Stimulated activated CD8-positive, alpha-beta memory T cell treated with anti-CD3 and anti-CD28 coated beads, Interleukin-4, amount 100 ng/mL, for 1 hour (primary cell): ENCODE measurements at places on chromosomes 1 and 21.

GRCh38 chr1:210568631-210569030 is 239.9 kb downstream of the HHAT start:
- DNase-seq = no peak

- no peak for DNase-seq
Measured at GRCh38 chr1:54615531-54616279, 7.6 kb downstream of the FAM151A start.

- no peak for DNase-seq
Measured at GRCh38 chr1:16155537-16156410, at the start of gene EPHA2. EPHA2 (minus strand) TSS chr1:16156069; CDS start chr1:16155932, 137 bp downstream.

DNA sequence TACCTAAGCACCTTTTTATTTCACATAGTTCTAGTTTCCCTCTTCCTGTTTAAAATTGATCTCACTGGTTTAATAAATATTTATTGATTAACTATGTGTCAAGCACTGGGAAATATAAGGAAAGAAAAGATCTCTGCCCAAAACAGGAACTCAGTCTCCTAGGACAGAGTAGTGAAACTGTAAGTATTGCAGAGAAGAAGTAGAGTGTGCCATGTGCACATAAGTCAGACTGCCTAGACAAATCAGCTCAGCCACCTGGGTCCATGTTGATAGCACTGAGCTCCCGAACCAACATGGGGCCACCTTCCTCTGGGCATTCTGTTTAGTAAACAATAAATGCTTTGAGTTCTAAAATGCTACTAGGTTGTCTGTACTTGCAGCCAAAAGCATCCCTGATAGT is 9.8 kb upstream of the SSX2IP start:
- DNase-seq = no peak

- no peak for DNase-seq
Measured at GRCh38 chr1:13965770-13966398, 265.9 kb downstream of the PRDM2 start.

DNA sequence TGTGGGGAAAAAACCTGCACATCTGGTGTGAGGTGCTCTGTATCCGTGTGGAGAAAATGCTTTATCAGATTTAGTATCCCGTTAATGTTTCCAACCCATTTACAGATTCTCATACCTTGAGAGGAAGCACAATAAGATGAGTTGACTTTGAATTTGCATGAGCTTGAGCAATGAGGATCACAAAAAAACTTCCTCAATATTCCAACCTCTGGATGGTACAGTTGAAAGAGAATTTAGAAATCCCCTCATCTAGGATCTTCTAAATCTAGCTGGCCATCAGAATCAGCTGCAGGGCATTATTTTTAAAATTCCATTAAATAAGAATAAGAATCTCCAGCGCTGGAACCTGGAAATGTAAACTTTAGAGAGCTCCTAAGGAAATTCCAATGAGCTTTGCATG is 82.5 kb upstream of the NR5A2 start:
- no peak for DNase-seq

DNA sequence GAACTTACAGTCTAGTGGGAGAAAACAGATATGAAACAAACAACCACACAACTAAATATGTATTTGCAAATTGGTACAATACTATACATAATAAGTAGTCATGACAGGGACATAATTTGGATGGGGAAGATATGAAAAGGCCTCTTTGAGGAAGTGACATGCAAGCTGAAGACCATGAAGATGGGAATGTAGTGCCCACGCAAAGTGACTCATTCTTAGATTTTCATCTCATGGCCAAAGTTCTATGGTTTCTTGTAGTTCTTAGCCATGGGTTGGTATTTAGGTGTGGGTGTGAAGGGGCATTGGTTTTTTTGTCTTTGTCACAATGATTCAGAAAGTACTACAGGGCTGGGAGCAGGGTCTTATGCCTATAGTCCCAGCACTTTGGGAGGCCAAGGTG is 105.4 kb upstream of the FAM78B start:
- DNase-seq = no peak

DNA sequence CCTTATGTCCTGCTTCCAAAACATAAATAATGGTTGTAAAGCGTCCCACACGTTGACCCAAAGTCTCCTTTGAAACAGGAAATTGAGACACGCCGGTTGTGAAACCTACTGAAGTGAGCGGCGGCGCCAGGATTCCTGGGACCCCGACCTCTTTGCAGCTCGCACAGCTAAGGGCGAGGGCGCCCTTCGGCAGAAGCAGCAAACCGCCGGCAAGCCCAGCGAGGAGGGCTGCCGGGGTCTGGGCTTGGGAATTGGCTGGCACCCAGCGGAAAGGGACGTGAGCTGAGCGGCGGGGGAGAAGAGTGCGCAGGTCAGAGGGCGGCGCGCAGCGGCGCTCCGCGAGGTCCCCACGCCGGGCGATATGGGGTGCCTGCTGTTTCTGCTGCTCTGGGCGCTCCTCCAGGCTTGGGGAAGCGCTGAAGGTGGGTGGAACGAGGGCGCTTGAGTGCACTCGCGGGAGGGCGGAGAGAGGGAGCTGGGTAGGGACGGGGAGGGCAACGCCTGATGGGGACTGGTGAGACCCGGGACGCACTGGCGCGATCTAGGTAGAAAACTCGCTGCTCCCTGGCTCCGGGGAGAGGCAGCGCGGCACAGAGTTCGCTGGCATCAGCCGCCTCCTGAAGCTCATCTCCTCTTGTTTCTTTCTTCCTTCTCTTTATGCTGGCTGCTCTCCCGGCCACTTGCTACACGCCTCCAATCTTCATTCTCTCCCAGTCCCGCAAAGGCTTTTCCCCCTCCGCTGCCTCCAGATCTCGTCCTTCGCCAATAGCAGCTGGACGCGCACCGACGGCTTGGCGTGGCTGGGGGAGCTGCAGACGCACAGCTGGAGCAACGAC is at the start of gene CD1D:
Gene CD1D (plus strand): TSS at position 155 of the 836 bp plus-strand sequence. CDS start 207 bp downstream, at position 362.
- no peak for DNase-seq

GRCh38 chr1:227433663-227434341 is 115.5 kb upstream of the CDC42BPA start:
- DNase-seq = no peak

DNA sequence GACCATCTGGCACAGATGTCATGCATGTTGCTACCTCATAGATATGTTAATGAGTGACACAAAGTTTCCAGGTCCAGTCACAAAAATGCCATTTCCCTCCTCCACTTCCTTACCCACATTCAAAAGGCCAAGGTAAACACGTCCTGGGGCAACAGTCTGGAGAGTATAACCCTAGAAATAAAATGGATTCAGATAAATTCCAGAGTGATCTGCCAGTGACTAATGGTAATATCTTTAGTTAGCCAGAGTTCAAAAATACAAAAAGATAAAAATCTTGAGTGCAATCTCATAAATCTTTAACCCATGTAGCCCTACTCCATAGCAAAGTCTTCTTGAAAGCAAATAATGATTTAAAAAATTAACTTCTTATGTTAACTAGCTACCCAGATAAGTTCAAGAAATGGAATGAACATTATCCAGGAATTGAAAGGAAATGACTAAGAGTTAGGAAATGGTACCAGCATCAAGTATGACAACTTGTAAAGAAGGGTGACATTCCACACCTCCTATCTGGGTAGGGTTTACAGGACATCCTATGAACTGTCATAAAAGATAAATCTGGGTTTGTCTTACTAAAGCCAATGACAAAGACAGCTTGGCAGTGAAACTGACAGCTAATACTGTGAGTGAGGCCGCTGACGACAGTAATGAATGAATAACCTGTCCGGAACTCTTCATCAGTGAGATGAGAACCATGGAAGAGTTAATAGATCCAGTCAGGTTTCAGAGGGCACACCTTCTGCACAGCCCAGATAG is 18.1 kb downstream of the RGS2 start:
- no peak for DNase-seq

DNA sequence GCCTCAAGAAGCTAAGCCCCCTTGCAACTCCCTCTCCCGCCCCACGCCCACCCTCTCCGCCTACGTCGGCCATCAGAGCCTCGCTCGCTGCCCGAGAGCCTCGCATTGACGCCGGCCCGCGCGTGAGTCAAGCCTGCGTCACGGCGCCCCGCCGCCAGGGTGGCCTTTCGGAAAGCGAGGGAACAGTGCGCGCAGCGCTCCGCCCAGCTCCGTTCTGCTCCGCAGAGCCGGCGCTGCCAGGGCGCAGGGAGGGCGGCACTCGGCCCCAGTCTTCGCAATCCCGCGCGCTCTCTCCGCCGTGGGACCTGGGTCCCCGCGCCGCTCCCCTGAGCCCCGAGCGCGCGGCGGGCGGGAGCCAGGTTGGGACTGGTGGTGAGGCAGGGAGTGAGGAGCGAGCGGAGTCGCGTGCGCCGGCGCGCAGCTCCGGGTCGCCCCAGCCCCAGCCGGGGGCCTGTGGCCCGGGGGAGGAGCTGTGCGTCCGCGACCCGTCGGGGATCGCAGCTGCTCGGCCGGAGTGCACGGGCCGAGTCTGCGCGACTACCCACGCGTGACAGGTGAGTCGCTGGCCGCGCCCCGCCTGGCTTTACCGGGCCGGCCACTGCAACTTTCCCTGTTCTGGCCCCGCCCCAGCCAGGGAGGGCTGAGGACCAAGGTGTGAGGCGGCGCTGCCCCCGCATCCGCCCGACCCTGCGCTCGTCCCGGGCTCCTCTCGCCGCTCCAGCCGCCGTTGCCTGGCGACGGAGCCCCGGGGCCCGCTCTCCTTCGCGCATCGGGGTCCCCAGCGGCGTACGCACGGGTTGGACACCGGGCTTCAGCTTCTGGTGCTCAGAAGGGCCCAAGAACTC is at the start of gene SLC6A17:
Gene SLC6A17 (plus strand): TSS at position 165 of the 845 bp plus-strand sequence. CDS start 16,436 bp downstream, outside the sequence.
- DNase-seq = no peak
